ENCODE measurements at places on chromosomes 2 and 18.

DNA sequence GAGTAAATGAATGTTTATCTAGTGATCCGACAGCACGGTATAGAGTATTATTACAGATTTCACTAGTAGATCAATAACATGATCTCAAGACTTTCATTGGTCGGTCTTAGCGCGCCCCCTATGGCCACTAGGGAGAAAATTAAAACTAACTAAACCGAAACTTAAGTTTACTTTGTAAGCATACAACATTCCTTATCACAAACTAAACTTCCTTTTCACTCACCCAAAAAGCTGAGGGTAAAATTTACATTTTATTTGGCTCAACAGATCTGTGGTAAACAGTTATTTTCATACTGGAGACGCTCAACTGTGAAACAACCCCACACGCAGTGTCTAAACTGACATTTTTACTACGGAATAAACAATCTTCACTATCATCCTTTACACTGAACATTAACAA, 215.6 kb upstream of the MAP2 start:
- peak; percentile 21 for DNase-seq

DNA sequence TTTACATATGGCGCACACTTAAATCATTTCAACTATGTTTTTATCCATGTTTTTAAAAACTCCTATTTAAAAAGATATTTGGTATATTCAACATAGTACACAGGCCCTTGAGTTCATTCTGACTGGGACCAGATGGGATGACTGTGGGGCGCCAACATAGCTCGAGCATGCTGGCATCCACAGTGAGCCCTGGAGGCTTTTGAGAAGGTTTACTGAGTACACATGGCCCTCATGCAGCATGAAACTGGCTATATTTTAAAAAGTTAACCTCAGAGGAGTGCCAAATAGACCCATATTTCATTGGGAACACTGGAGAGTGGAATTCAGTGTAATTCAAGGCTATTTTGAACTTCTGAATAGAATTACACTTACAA, 83.6 kb downstream of the CCDC85A start:
- no peak for DNase-seq

GRCh38 chr2:86772611-86773010, 18.1 kb downstream of the CD8A start:
- DNase-seq = no peak

GRCh38 chr2:190435031-190435670, 27.0 kb downstream of the MFSD6 start:
- peak; percentile 41 for DNase-seq

- DNase-seq = peak; percentile 86
These were observed 158.9 kb downstream of the VAPA start for GRCh38 chr18:10072671-10073175.

- no peak for DNase-seq
These were observed 120.3 kb downstream of the MEP1B start for GRCh38 chr18:32310101-32310500.

DNA sequence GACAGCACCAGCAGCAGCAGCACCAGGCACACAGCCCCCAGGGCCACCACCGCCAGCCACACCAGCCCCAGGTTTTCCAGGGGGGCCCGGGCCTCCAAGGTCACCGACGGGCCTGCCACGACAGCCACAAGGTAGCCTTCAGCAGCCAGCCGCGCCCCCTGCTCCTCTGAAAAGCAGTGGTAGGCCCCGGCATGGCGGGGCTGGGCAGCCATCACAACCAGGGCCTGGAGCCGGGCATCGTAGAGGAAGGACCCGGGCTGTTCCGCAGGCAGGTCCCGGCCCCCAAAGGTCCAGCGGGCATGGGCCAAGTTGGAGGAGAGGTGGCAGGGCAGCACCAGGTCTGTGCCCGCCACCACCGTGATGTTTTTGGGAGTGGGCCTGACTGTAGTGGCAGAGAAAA, 3.3 kb upstream of the ANKRD39 start:
- no peak for DNase-seq

- DNase-seq = no peak
These were observed 447.0 kb upstream of the ID2 start for GRCh38 chr2:8234757-8235374.

DNA sequence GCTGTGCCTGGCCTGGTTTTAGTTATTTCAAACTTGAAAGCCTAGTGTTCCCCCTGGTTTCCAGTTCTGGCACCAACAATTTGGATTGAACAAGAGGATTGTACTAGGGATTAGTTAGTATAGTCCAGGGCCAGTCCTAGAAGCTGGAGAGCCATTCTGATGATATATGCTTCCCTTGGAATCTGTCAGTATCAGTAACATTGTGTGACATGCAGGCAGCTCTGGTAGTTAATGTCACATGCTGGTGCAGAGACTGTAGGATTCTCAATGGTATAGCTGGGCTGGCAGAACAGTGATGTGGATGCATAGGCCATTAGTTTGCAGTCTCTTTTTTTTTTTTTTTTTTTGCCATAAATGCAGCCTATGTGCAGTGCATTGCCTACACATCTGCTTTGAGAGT, 3.6 kb downstream of the MGAT5 start:
- DNase-seq = no peak

- DNase-seq = no peak
These were observed 13.9 kb upstream of the DSC1 start for GRCh38 chr18:31176531-31176930.

DNA sequence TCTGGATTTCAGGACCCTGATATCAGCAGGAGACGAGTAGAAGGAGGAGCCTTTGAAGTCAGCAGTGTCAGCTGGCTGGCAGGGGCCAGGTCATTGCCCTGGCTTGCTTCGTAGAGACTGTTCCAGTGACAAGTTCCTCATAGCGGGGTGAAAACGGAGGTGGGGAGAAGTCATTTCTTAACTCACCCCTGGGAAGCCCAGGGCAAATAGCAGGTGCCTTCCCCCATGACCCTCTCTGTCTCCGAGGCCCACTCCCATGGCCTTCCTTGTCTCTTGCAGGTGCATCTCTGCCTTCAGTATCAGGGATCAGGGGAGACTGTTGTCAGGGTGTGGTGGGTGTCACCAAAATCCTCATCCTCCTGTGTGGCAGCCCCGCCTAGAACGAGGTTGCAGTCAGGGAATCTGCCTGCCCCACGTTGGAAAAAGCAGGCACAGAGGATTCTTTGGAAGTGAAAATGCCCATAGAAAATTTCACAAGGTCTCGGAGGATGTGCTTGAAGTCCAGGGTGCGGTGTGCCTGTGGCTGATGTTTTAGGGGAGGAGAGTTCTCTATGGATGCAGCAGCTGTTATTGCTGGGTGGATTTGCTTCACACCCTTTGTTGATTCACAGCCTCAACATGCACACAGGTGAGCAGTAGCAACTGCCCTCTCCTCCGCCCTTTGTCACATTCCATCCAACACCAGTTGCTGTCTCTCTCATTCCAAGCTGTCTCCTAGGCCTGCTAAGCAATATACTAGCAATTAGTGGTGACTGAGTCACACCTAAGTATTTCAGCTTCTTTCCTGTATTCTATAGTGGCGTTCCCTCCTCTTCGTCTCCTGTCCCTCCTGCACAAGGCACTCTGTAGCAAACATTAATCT, 142.6 kb upstream of the FHL2 start:
- DNase-seq = no peak

- DNase-seq = no peak
These were observed 6.7 kb downstream of the NAB1 start for GRCh38 chr2:190655570-190655969.

GRCh38 chr2:237497838-237498186, 10.8 kb downstream of the MLPH start:
- DNase-seq = peak; percentile 96

GRCh38 chr18:68740966-68741365, 26.1 kb upstream of the TMX3 start:
- no peak for DNase-seq

- peak; percentile 32 for DNase-seq
These were observed 133.4 kb downstream of the ATAD2B start for GRCh38 chr2:23793476-23793875.

- no peak for DNase-seq
These were observed 3.3 kb upstream of the MTLN start for GRCh38 chr2:110215566-110216158.

DNA sequence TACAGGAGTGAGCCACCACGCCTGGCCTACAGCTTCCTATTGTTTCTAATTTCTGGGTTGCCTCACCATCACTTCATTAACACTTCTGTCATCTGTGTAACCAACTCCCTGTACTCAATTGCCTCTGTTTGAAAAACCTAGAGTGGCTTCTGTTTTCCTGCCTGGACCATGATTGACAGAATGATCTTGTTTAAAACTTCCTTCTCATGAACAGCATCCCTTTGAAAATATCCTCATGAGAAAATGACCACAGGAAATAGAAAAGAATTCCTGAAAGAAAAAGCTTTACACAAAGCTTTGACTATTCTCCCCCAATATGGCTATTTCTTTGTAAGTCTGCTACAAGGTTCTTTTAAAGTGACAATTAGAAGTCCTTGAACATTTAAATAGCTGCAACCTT, 672.3 kb downstream of the ARHGAP15 start:
- no peak for DNase-seq

DNA sequence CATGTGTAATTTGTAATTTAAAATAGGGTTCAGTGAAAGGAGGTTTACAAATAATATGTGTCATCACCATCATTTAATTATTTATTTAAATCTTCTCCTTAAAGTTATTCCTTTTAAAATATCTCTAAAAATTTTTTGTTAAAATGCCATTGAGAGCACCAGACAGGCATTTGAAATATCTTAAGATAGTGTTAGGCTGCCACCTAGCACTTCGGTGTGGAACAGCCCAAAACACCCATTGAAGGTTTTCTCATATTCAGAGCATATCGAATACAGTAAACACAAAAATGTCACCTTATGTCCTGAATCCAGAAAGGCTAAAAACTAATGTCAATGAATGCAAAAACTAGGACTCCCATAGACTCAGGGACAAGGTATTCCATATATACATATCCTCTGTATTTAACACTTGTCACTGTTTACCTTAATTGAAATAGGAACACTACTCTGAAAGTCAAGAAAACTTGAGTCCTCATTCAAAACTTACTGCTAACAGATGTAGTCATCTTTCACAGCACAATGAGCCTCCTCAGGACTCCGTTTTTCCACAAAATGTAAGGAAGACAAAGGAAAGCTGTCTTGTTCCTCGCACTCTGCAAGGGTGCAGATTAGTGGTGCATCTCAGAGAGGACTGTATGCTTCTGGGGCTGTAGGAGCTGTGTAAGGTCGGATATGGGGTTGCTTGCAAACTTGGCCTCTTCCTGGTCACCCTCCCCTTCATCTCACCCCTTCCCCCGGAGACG, 329.5 kb downstream of the PAX3 start:
- DNase-seq = no peak

DNA sequence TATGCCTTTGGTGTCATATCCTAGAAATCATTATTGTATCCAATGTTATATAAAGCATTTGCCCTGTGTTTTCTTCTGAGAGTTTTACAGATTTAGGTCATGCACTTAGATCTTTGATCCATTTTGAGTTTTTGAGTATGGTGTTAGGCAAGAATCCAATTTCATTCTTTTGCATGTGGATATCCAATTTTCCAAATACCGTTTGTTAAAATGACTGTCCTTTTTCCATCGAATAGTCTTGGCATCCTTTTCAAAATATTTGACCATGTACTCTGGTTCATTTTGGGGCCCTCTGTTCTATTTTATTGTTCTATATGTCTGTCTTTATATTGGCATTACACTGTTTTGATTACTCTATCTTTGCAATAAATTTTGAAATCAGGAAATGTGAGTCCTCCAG, 23.8 kb upstream of the KCNJ13 start:
- no peak for DNase-seq

DNA sequence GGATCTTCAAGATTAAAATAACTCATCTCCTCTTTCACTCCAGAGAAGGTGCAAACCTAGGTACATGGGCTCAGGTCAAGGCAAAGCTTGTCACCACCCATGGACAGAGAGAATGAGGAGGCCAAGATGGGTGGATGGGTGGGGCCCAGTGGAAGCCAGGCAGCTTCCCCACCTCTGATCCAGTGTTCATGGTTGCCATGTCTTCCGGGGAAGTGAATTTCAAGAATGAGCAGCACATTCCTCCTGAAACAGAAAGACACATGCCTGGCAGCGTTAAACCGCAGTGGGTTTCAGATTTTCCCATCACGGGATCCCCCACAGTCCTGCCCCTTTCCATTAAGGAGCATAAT, 301.7 kb downstream of the EIPR1 start:
- no peak for DNase-seq

GRCh38 chr2:232521959-232522622, 1.9 kb downstream of the PRSS56 start:
- DNase-seq = peak; percentile 27

- DNase-seq = no peak
These were observed 2.0 kb downstream of the EDAR start for GRCh38 chr2:108986916-108987510.

DNA sequence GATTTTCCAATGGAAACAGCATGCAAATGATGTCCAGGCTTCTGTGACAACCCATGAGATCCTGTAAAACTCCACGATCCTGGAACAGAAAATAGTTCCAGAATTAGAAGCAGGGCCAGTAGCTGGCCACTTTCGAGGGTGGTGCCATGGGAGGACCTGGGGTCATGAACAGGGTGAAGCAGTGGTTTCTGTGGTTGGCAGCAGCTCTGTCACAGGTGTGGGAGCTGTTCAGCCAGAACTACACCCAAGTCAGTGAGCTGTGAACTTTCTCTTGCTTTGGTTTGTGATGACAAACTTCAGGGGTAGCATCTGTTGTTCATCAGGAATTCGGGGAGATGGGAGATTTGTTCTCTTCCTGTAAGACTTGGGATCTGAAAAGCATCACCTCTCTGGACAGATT, 314.4 kb upstream of the NT5C1B start:
- DNase-seq = no peak

DNA sequence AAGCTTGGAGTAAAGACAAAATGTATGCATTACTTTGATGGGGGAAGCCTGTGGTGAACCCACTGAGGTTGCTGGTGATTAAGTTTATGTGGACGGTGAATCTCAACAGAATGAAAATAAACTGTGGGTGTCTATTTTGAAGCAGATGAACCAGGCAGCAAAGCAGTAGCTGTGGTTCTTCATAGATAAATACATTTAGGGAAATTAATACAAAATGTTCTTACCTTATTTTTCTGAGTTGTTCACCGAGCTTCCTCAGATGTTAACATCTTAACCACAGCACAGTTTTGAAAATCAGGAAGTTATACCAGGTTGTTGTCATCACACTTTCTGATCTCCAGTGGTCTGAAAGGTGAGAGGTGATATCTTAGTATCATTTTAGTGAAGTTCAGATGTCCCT, 53.9 kb downstream of the NCK2 start:
- DNase-seq = no peak
